ENCODE measurements at places on chromosomes 1 and 21. TPM values are rescaled to one million over a fixed set of nuclear protein-coding genes. Genes with fewer than 3 reads are reported as not detected.
A peak's percentile ranks its signal among the peaks of the same experiment; 100 is the strongest.

ZMYND12 gene
- total RNA-seq, result 0.90 TPM

TMEM81 gene
- total RNA-seq, result 2.4 TPM

SELE gene
- total RNA-seq, result not detected

ADORA1 gene
- not detected for total RNA-seq

IFI44 gene
- 45.2 TPM for total RNA-seq

GRCh38 chr1:33837635-33838034 is 26.2 kb upstream of the HMGB4 start:
- peaks cover 5% of the 10 kb centered on the region for H3K27me3 ChIP-seq
- DNase-seq, result no peak

DNA sequence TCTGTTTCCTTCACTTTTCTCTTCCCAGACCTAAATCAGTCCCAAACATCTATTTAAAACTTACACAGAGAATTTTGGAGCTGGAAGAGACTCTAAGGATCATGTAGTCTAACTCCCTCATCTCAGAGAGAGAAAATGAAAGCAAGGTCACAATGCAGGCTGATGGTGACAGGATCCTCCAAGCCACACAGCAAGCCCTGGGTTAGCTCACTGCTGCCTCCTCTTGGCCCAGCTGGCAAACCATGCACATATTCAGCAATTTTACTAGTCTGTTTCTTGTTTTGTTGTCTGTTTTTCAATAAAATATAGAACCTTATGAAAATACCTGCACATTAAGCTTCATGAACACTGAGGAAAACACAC is 27.7 kb upstream of the LY9 start:
- H3K27me3 ChIP-seq, result no peaks in the 10 kb centered on the region
- peak overlapping the region; percentile 99 for H3K27ac ChIP-seq
- H3K4me3 ChIP-seq, result peak overlapping the region; percentile 78
- peak; percentile 85 for DNase-seq
- H3K4me1 ChIP-seq, result peaks cover 69% of the 10 kb centered on the region

DNA sequence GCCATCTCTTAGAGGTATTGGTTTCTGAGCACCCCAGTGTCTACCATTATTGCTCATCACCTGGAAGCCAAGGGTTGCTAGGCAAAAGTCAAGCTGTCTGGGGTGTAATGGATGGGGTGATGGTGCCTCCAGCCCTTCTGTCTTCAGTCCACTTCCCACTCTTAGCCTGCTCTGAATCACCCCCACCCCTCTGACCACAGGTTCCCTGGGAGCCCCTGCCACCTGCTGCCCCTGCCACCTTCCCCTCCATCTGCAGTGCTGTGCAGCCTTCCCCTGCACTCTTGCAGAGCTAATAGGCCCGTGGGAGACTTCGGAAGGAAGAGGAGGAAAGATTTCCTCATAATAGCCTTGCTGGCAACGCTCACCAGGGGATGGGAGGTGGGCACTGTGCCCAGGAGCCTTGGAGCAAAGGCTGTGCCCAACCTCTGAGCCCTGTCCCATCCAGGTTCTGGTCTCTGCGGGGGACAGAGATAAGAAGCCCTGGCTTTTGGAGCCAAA is 35.5 kb downstream of the CAPN2 start:
- H3K4me1 ChIP-seq, result peaks cover 2% of the 10 kb centered on the region
- no peak overlapping the region for H3K4me3 ChIP-seq
- H3K27ac ChIP-seq, result no peak overlapping the region
- H3K27me3 ChIP-seq, result no peaks in the 10 kb centered on the region
- DNase-seq, result no peak

DNA sequence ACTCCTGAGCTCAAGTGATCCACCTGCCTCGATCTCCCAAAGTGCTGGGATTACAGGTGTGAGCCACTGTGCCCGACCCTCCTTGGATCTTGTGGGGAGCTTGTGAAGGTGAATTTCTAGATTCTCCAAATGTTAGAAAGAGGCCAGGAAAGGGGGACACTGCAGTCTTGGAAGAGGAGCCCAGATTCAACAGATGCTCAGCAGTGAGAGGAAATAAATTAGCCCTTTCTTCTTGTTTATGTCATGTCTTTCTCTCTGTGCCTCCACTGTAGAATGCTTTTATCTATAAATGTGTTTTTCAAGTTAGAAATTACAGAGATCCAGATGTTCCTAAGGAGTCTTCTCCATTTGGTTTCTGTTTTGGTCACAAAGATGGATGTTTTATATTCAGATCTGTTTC is 346.6 kb upstream of the KAZN start:
- H3K27ac ChIP-seq, result no peak overlapping the region
- no peaks in the 10 kb centered on the region for H3K4me1 ChIP-seq
- no peak for DNase-seq
- peaks cover 5% of the 10 kb centered on the region for H3K27me3 ChIP-seq

DNA sequence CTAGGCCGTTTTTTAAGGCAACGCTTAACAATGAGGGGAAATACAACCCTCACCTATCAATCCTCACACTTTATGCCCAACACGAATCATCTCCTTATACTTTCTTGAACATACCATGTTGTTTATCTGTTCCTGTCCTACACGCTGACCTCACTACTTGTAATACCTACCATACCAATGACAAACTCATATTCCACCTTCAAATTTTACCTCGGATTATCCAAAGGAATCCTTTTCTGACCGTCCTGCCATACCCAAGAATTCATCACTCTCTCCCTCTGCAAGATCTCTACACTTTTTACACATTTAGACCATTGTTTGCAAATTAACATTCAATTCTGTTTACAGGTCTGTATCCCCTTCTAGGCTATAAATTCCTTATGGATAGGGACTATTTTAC is 64.4 kb upstream of the GUCA2A start:
- H3K27me3 ChIP-seq, result no peaks in the 10 kb centered on the region
- no peak overlapping the region for H3K27ac ChIP-seq
- H3K4me3 ChIP-seq, result no peak overlapping the region
- H3K36me3 ChIP-seq, result peaks cover 9% of the 10 kb centered on the region
- peaks cover 3% of the 10 kb centered on the region for H3K4me1 ChIP-seq

DNA sequence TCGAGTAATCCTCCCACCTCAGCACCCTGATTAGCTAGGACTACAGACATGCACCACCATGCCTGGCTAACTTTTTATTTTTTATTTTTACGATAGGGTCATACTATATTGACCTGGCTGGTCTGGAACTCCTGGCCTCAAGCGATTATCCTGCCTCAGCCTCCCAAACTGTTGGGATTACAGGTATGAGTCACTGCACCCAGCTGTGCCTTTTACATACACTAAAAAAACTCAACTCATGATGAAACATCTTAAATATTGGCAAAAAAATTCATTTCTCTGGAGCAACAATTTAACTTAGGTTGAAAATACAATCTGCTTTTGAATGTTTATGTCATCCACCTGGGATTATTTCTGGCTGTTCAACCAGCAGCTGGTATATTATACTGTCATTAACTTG is 598.3 kb upstream of the ZP4 start:
- no peak overlapping the region for H3K27ac ChIP-seq
- no peaks in the 10 kb centered on the region for H3K4me1 ChIP-seq
- no peaks in the 10 kb centered on the region for H3K27me3 ChIP-seq
- no peak for DNase-seq
